ENCODE measurements at places on chromosomes 2 and 18.

DNA sequence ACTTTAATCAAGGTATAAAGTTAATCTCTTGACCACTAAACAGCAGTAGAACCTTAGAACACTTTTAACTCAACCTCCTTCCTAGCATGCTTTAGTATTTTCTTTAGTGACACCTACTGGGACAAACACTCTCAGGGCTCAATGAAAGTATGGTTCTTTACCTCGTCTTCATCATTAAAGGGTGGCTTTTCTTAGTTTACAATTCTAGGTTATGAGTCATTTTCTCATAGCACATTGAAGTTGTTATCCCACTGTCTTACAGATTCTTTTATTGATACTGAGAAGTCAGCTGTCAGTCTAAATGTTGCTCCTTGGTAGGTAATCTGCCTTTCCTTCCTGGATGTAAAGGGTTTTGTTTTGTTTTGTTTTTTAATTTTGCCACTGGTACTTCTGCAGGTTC, 38.0 kb downstream of the SIGLEC15 start:
- DNase-seq = no peak

DNA sequence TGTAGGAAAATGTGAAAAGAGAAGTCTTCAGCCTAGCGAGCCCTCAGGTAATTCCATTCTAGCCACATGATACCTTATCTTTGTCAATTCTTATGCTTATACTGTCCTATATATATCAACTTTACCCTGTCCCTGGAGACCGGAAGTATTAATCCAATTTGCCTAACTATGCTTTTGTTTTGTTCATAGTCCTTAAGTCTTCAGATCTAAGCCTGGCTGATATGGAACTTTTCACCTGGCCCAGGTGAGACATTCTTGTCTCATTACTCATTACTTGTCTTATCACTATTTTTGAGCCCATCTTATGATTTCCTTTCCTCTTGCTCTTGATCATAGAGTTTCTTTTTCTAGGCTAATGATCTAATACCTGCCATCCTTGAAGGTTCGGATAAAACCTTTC, 194.1 kb upstream of the FANCL start:
- DNase-seq = no peak

GRCh38 chr2:104388296-104388695, 465.6 kb upstream of the POU3F3 start:
- DNase-seq = no peak

DNA sequence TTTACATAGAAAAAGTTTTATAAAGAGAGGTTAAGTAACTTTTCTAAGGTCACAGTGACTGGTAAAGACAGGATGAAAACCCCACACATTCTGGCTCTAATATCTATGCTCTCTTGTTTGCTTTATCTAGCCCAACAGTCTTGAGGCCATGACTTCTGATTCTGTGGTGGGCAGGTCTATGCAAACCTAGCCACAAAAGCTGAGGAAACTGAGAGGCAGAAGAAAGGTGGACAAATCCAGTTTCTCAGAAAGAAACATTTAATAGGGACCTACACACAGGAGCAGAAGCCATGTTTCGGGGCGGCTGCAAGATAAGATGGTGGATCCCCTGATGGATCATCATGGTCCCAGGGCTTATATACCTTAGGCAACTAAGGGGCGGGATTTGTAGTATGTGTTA, 21.8 kb downstream of the HSPD1 start:
- no peak for DNase-seq

DNA sequence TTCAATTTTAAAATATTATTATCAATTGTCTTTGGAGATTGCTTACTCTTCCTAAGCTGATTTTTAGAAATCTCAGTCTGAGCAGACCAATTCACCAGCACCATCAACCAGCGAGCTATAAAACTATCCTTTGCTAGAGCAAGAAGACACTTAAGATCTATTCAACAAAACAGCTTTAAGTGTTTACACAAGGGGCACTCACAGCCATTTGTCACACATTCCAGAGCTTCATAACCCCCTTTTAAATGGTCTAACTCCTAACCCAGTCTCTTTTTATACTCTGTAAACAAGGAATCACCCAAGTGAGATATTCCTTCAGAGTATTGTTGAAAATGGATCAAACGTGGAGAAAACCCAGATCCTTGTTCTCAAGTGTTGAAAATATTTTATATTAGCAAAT, 1294.1 kb upstream of the CHAC2 start:
- DNase-seq = no peak

- DNase-seq = no peak
Measured at GRCh38 chr18:59575995-59576394, 121.2 kb downstream of the CCBE1 start.

DNA sequence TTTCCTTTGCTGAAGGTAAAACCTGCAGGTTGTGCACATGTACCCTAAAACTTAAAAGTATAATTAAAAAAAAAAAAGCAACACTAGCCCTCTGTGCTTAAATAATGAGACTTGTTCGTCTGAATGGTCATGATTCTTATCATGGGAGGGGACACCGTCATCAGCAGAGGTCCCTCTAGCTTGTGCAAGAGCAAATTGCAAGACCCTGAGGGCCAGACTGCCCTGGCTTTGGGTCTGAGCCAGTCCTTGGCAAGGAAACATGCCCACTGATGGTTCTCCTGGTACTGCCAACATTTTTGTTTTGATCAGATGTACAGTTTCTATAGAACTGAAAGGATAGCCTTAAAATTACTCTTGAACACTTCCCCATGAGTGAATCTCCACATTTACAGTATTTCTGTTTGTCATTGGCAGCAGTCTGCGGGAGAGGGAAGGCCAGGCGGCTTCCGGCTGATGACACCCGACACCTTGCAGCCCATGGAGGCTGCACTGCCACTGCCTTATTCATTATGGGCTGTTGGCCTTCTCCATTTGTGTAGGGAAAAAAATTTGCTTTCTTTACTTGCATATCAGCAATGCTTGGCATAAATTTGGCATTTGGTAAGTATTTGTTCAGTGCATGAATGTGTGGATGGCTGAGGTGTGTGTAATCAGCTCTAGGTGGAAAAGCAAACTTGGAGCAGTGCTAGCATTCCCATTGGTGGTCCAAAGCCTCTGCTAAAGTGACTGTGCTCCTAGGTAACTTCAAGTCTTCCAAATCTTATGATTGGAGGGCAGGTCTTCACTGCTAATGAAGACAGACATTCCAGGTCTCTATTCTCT, 161.6 kb upstream of the ALKAL2 start:
- DNase-seq = no peak

- no peak for DNase-seq
Measured at GRCh38 chr18:71027531-71027930, 738.7 kb downstream of the SOCS6 start.

DNA sequence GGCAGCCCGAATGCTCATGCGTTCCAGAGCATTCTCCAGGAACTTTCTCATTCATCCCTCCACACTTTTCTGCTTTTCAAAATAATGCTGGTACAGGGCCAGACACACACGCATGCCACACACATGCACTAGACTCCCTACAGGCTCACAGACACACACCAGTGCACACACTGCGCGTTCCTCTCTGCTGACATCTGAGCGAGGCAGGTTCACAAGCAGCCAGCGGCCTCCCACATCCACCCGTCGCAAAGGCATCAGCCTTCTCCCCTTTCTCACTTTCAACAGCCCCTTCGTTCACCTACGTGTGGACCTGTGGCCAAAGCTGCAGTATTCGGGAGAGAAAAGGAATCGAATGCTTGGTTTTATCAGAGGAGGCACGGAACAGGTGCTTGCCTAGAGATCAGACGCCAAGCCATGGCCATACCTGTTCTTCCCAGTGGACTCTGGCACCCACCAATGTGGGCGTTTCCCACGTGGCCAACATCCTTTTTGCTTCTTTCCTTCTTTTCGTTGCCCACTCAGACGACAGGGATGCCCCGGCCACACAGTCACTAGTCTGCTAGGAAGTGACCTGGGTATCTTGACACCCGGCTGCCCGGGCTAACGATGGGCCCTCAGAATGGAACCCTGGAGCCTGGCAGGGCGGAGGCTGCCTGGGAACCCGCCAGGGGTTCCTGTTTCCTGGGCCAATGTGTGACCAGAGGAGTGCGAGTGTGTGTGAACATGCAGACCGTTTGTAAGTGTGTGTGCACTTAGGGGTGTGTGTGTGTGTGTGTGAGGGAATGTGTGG, 85.8 kb upstream of the ID2 start:
- no peak for DNase-seq

- peak; percentile 17 for DNase-seq
Measured at GRCh38 chr2:30026091-30027055, 105.0 kb upstream of the ALK start.

GRCh38 chr18:37393221-37393827, 172.3 kb downstream of the CELF4 start:
- DNase-seq = no peak

DNA sequence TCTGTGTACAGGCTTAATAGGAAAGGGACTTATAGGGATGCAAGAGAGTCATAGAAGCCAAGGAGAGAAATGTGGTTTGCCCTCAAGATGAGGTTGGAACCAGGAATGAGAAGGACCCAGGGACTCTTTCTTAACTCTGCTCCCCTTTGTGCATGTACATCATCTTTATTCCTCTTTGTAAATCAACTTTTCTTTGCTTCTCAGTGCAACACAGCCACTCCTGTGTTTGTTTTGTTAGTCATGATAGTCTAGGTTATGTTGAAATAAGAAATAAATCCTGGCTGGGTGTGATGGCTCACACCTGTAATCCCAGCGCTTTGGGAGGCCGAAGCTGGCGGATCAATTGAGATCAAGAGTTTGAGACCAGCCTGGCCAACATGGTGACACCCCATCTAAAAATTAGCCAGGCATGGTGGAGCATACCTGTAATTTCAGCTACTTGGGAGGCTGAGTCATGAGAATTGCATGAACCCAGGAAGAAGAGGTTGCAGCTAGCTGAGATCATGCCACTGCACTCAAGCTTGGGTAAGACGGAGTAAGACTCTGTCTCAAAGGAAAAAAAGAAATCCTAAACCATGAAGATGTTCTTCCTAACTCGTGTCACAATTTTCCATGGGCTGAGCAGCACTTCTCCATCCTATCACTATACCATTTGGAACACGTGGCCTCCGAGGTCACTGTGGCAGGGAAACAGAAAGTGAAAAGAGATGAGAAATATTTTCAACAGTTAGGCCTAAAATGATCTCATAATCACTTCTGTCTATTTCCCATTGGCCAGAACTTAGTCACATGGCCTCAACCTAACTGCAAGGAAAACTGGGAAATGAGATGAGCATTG, 73.0 kb upstream of the TMEM17 start:
- peak; percentile 78 for DNase-seq

- no peak for DNase-seq
Measured at GRCh38 chr2:239954166-239955086, 70.7 kb downstream of the NDUFA10 start.

GRCh38 chr2:196987298-196987648, 60.8 kb upstream of the PGAP1 start:
- no peak for DNase-seq

GRCh38 chr2:21972586-21972985, 848.8 kb downstream of the TDRD15 start:
- DNase-seq = no peak

DNA sequence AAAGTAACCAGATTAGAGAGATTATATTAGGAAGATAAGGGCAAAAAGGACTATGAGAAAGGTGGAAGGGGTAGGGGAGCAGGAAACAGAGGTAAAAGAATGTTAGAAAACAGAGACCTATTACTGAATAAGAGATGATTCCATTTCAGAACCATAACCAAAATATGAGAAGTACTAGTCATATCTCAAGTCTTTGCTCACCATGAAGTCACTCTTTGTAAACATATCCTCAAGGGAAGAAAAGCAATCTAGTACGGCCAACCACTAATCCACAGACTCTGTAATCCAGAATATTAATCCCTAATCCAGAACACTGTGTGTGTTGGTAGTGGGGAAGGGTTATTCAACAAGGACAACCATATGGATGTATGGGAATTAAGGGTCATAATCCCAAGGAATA, 92.0 kb downstream of the CDCA7 start:
- no peak for DNase-seq

- no peak for DNase-seq
Measured at GRCh38 chr2:213246497-213247281, 37.6 kb upstream of the SPAG16 start.

GRCh38 chr18:79585395-79586370, 93.9 kb upstream of the CTDP1 start:
- DNase-seq = no peak

DNA sequence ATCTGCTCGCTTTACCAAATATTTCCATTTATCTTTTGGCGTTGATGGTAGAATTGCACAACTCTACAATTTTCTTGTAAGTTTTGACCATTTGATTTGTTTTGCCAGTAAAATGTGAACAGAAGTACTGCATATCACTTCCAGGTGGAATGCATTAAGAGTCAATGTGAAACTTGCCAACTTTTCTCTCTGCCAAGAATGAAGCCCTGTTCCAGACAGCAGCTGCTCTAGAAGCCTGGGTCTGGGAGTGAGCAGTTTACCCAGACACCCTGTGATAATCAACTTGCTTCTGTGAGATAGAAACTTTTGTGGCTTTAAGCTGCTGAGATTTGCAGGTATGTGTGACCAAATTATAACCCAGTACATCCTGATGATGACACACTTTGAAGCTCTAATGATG, 115.9 kb upstream of the SYT4 start:
- DNase-seq = no peak

GRCh38 chr2:158762336-158762735, 32.8 kb upstream of the DAPL1 start:
- DNase-seq = no peak

- peak; percentile 60 for DNase-seq
Measured at GRCh38 chr2:70086838-70087701, at the start of gene PCBP1. TSS of gene PCBP1 (plus strand) at chr2:70087477. CDS start at chr2:70087744, 267 bp downstream.

GRCh38 chr2:50118905-50119702, 912.8 kb downstream of the NRXN1 start:
- no peak for DNase-seq

GRCh38 chr2:103430191-103430590, 668.4 kb downstream of the TMEM182 start:
- no peak for DNase-seq

- no peak for DNase-seq
Measured at GRCh38 chr18:36185901-36186460, 1.3 kb upstream of the MOCOS start.

DNA sequence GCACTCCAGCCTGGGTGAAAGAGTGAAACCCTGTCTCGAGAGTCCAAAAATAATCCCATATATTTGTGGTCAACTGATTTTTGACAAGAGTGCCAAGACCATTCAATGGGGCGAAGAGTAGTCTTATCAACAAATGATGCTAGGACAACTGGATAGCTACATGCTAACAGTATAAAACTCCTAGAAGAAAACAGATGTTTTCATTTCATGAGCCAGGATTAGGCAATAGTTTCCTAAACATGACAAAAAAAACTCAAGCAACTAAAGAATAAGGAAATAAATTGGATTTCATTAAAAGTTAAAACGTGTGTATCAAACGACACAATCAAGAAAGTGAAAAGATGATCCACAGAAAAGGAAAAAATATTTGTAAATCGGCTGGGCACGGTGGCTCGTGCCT, 6.3 kb downstream of the LIMS2 start:
- DNase-seq = no peak

- DNase-seq = no peak
Measured at GRCh38 chr2:98899041-98899702, 36.9 kb downstream of the CRACDL start.

DNA sequence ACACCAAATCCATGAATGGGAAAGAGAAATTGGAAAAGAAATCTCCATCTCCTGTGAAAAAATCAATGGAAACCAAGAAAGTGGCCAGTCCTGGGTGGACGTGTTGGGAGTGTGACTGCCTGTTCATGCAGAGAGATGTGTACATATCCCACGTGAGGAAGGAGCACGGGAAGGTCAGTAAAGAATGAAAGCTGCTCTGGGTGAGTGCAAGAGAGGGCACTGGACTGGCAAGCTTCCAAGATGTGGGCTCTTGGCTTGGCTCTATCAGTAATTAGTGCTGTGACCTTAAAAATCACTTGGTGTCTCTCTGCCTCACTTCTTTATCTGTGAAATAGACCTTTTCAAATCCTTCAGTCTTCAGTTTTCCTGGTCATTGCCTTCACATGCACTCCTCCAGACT, 89.0 kb downstream of the ZNF532 start:
- no peak for DNase-seq

GRCh38 chr2:121235542-121235941, 49.5 kb downstream of the TFCP2L1 start:
- DNase-seq = no peak
